ENCODE measurements at places on chromosomes 6 and 20. TPM values are rescaled to one million over a fixed set of nuclear protein-coding genes. Genes with fewer than 3 reads are reported as not detected.

DNA sequence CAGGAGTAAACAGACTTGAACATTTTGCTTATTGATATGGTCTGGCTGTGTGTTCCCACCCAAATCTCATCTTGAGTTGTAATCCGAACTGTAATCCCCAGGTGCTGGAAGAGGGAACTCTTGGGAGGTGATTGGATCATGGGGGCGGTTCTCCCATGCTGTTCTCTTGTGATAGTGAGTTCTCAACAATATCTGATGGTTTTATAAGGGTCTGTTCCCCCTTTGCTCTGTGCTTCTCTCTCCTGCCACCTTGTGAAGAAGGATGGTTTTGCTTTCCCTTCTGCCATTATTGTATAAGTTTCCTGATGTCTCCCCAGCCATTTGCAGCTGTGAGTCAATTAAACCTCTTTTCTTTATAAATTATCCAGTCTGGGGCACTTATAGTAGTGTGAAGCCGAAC, 40.0 kb downstream of the MYLIP start:
- no peaks in the 10 kb centered on the region for H3K36me3 ChIP-seq
- peaks cover 38% of the 10 kb centered on the region for H3K27me3 ChIP-seq

DNA sequence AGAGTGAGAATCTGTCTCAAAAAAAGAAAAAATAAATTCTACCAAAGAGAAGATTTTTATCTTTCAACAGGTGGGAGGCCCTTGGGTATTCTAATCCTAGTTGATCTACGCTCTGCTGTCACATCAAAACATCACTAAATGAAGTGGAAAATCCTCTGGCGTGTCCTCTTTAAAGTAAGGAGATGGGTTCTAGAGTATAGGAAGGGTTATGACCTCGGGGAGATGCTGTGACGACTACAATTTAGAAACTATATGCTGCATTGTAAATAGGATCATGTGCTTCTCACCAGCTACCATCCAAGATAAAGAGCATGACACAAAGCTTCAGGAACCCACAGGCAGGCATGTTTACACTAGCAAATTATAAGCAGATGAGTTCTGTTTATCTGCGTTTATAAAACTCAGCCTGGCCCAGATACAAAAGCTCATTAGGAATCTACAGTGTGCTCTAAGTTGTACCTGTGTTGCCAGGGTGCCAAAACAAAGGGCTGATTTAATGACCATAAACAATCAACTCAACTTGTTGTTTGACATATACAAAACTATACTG, 197.1 kb upstream of the PLN start:
- H3K4me1 ChIP-seq: no peaks in the 10 kb centered on the region
- DNase-seq: no peak
- H3K36me3 ChIP-seq: peaks cover 3% of the 10 kb centered on the region
- no peak overlapping the region for H3K27ac ChIP-seq
- no peak overlapping the region for H3K4me3 ChIP-seq

DNA sequence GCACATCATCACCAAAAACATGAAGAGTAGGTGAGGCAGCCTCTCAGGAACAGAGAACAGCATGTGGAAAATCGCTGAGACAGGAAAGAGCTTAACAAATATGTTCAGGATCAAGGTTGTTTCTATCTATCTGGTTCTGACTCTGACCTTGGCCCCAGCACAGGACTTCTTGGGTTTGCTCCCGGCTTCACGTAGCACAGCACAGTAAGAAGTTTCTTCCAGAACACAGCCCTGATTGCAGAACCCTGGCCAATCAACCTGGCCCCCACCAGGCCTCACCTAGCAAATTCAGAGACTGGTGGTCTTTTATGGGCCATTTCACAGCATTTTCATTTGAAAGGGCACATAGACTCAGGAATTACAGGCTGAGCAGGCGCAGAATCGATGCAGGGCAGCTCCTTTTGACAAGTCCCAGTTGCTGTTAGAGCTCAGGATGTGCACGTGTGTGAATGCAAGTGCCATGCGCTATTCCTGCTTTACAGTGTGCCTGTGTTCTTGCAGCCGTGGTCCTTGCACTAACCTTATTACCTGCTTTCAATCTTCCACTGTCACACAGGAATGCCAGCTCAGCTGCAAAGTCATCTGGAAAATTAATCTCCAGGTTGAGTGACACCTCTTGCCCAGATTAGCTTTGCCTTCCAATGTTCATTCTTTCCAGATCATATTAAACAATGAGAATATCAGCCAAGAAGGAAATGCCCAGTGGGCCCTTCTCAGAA, 100.5 kb upstream of the SLC2A12 start:
- no peaks in the 10 kb centered on the region for H3K27me3 ChIP-seq
- no peak overlapping the region for H3K4me3 ChIP-seq
- H3K27ac ChIP-seq: no peak overlapping the region
- H3K36me3 ChIP-seq: no peaks in the 10 kb centered on the region

The C20orf144 gene
- total RNA-seq: 0.44 TPM

GRCh38 chr6:36101691-36102090, 28.6 kb upstream of the MAPK13 start:
- peaks cover 14% of the 10 kb centered on the region for H3K36me3 ChIP-seq
- no peaks in the 10 kb centered on the region for H3K27me3 ChIP-seq
- no peak for DNase-seq
- H3K4me1 ChIP-seq: no peaks in the 10 kb centered on the region

DNA sequence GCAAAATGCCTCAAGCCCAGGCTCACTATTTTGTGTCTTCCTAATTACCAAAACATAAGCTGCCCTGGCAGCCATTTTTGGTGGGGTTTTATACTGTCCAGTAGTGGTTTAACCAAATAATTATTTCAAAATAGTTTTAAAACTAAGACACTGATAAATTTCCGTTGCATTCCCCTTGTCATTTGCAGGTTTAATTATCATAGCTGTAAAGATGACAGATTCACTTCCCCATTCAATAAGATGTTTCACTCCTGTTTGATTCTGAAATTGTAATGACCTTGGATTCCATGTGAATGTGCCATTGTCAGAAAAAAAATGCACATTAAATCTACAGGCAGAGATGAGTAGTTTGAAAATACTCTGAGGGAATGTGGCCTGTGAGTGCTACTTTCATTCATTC, 172.0 kb downstream of the COL9A1 start:
- H3K4me1 ChIP-seq: no peaks in the 10 kb centered on the region
- no peak overlapping the region for H3K27ac ChIP-seq
- no peak for DNase-seq
- no peak overlapping the region for H3K4me3 ChIP-seq

DNA sequence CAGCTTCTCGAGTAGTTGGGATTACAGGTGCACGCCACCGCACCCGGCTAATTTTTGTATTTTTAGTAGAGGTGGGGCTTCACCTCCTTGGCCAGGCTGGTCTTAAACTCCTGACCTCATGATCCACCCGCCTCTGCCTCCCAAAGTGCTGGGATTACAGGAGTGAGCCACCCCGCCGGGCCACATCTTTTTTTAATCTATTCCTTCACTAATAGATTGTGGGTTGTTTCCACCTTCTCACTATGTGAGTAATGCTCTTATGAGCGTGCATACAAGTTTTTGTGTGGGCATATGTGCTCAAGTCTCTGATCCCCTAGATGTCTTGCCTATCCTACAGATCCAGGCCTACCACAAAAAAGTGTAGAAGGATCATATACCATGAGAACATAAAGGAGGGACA, 30.7 kb downstream of the CARMIL1 start:
- H3K4me3 ChIP-seq: no peak overlapping the region
- H3K36me3 ChIP-seq: no peaks in the 10 kb centered on the region
- no peak overlapping the region for H3K27ac ChIP-seq
- H3K27me3 ChIP-seq: no peaks in the 10 kb centered on the region

DNA sequence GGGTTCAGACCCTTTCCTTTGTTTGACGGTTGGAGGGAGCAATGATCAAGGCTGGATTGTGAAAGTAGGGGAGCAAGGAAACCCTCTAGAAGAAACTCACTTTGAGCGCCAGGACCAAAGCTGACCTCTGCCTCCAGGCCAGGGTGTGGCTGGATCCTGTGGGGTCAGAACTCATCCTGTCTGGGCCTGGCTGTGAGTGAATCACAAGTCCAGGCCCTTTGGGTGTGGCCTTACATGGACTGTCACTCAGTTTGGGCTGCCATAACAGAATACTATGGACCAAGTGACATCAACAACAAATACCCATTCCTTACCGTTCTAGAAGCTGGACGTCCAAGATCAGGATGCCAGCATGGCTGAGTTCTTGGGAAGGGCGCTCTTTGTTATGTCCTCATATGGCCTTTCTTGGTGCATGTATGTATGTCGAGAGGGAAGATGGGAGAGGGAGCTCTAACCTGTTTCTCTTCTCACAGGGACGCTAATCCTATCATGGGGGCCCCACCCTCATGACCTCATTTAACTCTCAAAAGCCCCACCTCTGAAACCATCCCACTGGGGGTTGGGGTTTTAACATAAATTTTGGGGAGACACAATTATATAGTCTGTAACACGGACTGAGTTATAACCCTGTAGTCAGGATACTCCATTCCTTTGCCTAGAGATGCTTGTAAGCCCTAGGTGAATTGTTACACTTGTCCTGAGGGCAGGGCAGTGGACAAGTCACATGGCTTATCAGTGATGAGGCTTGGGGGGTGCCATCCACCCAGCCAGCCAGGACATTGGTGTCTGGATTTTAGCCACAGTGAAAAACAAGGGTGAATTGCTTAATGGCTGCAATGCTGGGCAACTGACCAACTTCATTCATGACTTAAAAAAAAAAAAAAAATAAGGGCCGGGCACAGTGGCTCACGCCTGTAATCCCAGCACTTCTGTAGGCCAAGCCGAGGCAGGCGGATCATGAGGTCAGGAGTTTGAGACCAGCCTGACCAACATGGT, 80.0 kb downstream of the TRMT11 start:
- no peak for DNase-seq
- H3K36me3 ChIP-seq: peaks cover 29% of the 10 kb centered on the region
- H3K4me3 ChIP-seq: no peak overlapping the region
- H3K27me3 ChIP-seq: no peaks in the 10 kb centered on the region
- no peak overlapping the region for H3K27ac ChIP-seq

The WFDC10B gene
- not detected for total RNA-seq

GRCh38 chr6:46989398-46989797, 52.7 kb downstream of the ADGRF1 start:
- H3K36me3 ChIP-seq: no peaks in the 10 kb centered on the region
- H3K27me3 ChIP-seq: no peaks in the 10 kb centered on the region
- no peak overlapping the region for H3K27ac ChIP-seq
- H3K4me1 ChIP-seq: no peaks in the 10 kb centered on the region
- no peak overlapping the region for H3K4me3 ChIP-seq

The REM1 gene
- not detected for total RNA-seq

- no peaks in the 10 kb centered on the region for H3K27me3 ChIP-seq
- H3K4me1 ChIP-seq: no peaks in the 10 kb centered on the region
- no peak overlapping the region for H3K4me3 ChIP-seq
- no peak overlapping the region for H3K27ac ChIP-seq
- DNase-seq: no peak
Measured at GRCh38 chr6:72968704-72969103, 256.6 kb downstream of the KHDC1L start.

DNA sequence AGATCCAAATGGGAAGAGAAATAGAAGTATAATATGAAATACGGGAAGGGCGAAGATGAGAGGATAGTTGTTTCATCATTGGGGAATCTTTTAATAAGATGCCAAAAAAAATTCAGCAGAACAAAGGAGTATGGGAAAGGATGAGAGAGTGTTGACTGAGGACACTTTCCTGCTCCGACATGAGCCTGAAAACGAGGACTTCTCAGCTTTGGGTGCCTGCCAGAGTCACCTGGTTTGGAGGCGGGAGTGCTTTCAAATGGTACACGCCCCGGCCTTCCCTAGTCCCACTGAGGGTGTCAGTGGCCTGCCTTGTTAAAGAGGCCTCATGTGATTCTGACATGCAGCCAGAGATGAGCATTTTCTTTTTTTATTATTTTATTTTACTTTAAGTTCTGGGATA, 250.9 kb downstream of the ANKRD60 start:
- H3K36me3 ChIP-seq: peaks cover 6% of the 10 kb centered on the region
- no peak overlapping the region for H3K27ac ChIP-seq
- H3K27me3 ChIP-seq: peaks cover 11% of the 10 kb centered on the region
- no peak overlapping the region for H3K4me3 ChIP-seq
- H3K4me1 ChIP-seq: peaks cover 19% of the 10 kb centered on the region
- DNase-seq: no peak

- no peak overlapping the region for H3K4me3 ChIP-seq
- H3K4me1 ChIP-seq: no peaks in the 10 kb centered on the region
- peak overlapping the region; percentile 68 for H3K27ac ChIP-seq
- DNase-seq: no peak
- no peaks in the 10 kb centered on the region for H3K36me3 ChIP-seq
Measured at GRCh38 chr6:40425192-40425919, 161.8 kb downstream of the LRFN2 start.

The ELOVL4 gene
- 10.1 TPM for total RNA-seq
